ENCODE measurements at places on chromosomes 11 and 22. TPM values are rescaled to one million over a fixed set of nuclear protein-coding genes. Genes with fewer than 3 reads are reported as not detected.

- H3K27ac ChIP-seq = no peak overlapping the region
- no peaks in the 10 kb centered on the region for H3K36me3 ChIP-seq
- no peaks in the 10 kb centered on the region for H3K27me3 ChIP-seq
- H3K4me1 ChIP-seq = no peaks in the 10 kb centered on the region
- H3K4me3 ChIP-seq = no peak overlapping the region
These were observed 354.9 kb downstream of the JRKL start for GRCh38 chr11:96744697-96745096.

GRCh38 chr11:67345247-67345919 lies 8.0 kb downstream of the POLD4 start:
- H3K4me1 ChIP-seq = no peaks in the 10 kb centered on the region
- no peaks in the 10 kb centered on the region for H3K36me3 ChIP-seq
- no peaks in the 10 kb centered on the region for H3K27me3 ChIP-seq
- DNase-seq = no peak

DNA sequence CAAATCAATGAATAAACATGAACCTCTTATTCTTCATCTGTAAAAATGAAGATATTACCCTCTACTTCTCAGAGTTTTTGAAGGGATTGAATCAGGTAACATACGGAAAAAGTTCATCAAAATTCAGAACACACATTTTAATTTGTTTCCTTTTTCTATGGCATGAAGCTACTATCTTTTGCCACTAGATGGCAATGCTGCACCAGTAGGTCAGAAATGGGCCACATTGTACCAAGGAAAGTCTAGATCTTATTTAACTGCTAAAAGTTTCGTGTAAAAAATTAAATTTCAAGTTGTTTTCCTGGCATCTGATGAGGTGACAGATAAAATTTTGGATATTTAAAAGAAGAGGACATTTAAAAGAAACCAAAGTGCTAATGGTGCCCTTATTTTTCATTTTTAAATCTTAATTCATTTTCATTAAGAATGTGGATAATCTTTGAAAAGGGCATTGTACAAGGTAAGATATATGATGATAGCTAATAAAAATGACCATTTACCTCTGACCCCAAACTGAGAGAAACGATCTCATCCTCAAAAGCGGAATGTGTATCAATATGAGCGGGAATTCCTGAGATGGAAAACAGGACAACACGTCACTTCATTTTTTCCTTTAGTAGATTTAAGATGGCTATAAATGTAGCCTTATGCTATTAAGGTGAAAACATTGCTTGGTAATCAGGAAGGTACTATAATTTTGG lies 16.1 kb downstream of the ALKBH8 start:
- no peaks in the 10 kb centered on the region for H3K4me1 ChIP-seq
- peaks cover 7% of the 10 kb centered on the region for H3K36me3 ChIP-seq
- H3K27ac ChIP-seq = no peak overlapping the region
- no peaks in the 10 kb centered on the region for H3K27me3 ChIP-seq

DNA sequence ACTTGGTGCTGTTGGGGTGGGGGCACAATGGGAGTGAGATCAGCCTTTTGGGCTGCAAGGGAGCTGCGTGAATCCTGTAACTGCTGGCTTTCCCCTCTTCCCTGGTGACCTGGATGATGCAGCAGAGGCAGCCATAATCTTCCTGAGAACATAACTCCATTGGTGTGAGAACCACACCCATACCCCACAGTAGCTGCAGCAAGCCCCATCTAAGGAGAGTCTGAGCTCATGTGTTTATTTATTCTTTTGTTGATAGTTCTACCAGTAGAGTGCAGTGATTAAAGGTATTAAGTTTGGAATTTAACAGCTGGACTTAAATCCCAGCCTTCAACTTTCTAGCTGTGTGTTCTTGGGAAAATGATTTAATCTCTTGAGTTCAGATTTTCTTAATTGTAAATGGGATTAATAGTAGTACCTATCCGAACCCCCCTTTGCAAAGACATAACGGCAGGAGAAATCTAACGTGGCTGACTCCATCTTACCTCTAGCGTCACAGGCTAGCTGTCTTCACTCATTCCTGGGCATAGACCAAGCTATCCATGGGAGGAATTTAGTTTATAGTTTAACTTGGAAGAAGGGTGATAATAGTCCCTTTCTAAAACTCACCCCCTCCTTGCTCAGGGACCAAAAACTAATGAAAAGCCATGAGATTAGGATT lies 385.0 kb upstream of the DDI1 start:
- no peak overlapping the region for H3K4me3 ChIP-seq
- no peaks in the 10 kb centered on the region for H3K36me3 ChIP-seq
- no peaks in the 10 kb centered on the region for H3K27me3 ChIP-seq
- H3K27ac ChIP-seq = no peak overlapping the region
- no peak for DNase-seq

- no peak for DNase-seq
- peak overlapping the region; percentile 92 for H3K4me3 ChIP-seq
- no peaks in the 10 kb centered on the region for H3K36me3 ChIP-seq
- H3K27ac ChIP-seq = peak overlapping the region; percentile 98
- H3K27me3 ChIP-seq = no peaks in the 10 kb centered on the region
These were observed 3.1 kb downstream of the TNKS1BP1 start for GRCh38 chr11:57321388-57322255.

The KCNJ11 gene
- total RNA-seq = 0.80 TPM

The TMEM225 gene
- total RNA-seq = not detected

The RAPSN gene
- total RNA-seq = not detected
